ENCODE measurements at places on chromosomes 7 and 10. TPM values are rescaled to one million over a fixed set of nuclear protein-coding genes. Genes with fewer than 3 reads are reported as not detected.

Gene EBF3
- not detected for total RNA-seq

Gene DNAJB9
- total RNA-seq: 53.2 TPM

Gene LMOD2
- not detected for total RNA-seq

Gene ZNF467
- total RNA-seq: 0.59 TPM

Gene HOXA6
- 5.8 TPM for total RNA-seq

Gene DDC
- total RNA-seq: not detected

Gene PHKG1
- 0.46 TPM for total RNA-seq

Gene CLEC5A
- total RNA-seq: not detected

Gene TDRD1
- not detected for total RNA-seq

Gene CPED1
- 12.8 TPM for total RNA-seq

Gene NUTM2E
- not detected for total RNA-seq

Gene SGMS1
- total RNA-seq: 25.8 TPM

Gene FZD1
- 8.3 TPM for total RNA-seq

Gene BAIAP2L1
- 3.0 TPM for total RNA-seq

Gene HUS1
- 24.1 TPM for total RNA-seq

Gene CARD11
- 2.8 TPM for total RNA-seq

Gene OLAH
- total RNA-seq: 0.30 TPM

Gene NEUROD6
- total RNA-seq: not detected

Gene CCDC136
- 11.4 TPM for total RNA-seq

Gene IQCE
- total RNA-seq: 6.8 TPM

Gene MYH16
- total RNA-seq: under 0.01 TPM

Data from smooth muscle cell of the umbilical artery (primary cell).